ENCODE measurements at places on chromosomes 1 and 21.

DNA sequence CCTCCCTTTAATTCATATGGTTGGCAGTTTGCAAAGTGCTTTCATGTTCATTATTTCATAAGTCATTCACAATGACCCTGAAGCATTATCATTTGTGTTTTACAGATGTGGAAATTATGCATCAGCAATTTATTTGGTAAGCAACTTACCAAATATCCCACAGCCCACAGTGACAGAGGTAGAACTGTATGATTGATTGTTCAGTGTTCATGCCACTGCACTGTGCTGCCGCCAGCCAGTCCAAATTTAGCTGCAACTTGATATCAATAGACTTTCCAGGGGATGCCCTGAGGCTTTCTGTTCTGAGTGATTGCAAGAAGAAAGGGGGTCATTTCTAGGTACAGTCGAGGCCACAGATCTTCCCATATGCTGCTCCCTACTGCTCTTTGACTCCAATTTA lies 380.3 kb downstream of the PLPP3 start:
- DNase-seq: no peak

- peak; percentile 63 for DNase-seq
Observed at GRCh38 chr1:211928993-211929637, 98.6 kb upstream of the LPGAT1 start.

DNA sequence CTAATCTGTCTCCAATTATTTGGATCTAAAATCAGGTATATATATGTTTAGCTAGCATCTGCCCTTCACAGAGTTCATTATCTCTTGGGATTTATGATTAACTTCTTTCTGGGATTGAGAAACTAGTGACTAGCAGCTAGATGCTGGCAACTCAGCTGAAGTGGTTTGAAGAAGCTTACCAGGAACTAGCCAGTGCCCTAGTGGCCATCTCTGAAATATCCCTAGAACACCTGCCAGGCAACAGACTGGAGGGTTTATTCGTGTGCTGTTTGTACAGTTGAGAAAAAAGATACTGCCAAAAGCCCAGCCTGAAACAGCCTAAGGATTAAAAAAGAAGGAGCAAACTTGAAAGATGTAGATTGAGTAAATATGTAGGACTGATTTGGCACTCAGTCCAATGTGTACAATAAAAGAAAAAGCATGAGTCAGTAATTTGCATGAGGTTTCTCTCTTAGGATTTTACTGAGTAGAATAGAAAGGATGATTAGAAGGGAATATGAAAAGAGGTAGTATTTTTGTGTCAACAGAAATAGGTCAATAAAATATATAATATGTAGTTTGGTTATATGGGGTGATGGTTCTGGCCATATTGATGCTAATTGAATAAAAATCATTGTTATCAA lies 1144.6 kb upstream of the ADGRL2 start:
- peak; percentile 32 for DNase-seq

GRCh38 chr1:200795156-200795555 lies 56.5 kb downstream of the CAMSAP2 start:
- no peak for DNase-seq
